ENCODE measurements at places on chromosomes 1 and 21.

DNA sequence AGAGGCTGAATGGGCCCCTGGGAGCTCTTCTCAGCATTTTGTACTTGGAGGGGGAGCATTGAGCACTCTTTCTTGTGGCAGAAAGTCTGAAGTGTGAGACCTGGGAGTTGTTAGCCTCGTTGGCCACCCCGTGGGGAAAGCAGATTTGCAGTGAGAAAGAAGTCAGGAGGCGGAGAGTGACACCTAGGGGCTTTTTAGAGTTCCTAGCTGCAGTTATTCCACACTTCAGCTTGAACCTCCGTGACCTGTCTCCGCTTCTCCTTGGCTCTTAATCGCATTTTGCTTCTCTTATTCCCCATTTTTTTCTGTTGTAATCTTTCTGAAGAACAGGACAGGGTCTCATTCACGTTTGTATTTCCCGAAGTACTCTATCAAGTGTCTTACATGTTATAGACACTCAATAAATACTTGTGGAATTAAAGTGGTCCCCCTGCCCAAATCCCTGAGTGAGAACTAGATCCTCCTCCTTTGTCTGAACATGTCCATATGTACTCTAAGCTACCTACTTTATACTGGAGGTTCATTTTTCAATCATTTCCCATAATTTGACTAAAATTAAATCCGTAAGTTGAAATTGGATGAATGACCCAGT, 14.5 kb upstream of the C1orf141 start:
- peak; percentile 28 for DNase-seq

DNA sequence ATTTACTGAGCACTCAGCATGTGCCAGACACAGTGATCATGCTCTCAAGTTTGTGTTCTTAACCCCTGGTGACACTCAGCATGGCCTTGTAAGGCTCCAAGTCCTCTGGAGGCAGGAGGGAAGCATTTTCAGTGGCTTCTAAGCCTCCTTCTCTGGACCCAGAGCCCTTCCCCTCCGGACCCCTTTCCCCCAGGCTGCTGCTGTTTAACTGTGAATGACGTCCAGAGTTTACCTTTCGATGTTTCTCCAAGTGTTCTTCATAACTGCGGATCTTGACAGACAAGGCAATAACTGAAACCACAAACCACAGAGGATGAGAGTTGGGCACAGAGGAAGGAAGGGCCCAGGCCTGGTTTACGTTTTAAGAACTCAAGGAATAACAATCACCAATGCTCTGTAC, 6.5 kb downstream of the MRPS15 start:
- DNase-seq: no peak

GRCh38 chr1:202589190-202589930, 120.9 kb downstream of the SYT2 start:
- DNase-seq: peak; percentile 59

DNA sequence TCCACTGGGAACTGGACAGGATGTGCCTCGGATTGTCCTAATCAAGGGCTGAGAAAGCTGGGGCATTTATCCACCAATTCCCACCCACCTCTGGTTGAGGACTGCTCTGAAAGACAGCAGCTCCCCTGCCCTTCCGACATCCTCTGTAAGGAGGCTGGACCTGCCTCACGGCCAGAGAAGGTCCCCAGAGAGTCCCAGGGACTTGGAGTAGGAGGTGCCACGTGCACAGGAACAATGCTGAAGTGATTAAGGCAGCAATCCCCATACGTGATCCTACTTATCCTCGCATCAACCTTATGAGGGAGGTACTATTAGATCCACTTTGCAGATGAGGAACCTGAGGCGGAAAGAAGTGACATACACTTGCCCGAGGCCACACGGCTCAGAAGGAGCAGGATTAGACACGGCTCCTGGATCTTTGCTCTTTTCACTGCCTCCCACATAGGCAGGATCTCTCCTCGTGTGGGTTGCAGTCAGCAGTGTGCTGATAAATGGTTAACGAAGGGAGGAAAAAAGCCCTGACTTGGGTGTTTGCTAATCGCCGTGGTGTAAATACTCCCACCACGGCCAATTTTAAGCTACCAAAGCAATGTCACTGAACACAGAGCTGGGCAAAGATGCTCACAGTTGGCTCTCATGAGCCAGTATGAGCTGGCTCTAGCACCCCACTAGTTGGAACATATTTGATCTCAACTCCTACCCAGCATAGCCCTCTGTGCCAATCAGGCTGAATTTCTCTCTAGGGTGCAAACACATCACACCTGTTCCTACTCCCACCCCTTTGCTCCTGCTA, 18.6 kb upstream of the LDLRAP1 start:
- DNase-seq: no peak

- no peak for DNase-seq
Observed at GRCh38 chr1:160540859-160541233, 17.8 kb upstream of the SLAMF6 start.

DNA sequence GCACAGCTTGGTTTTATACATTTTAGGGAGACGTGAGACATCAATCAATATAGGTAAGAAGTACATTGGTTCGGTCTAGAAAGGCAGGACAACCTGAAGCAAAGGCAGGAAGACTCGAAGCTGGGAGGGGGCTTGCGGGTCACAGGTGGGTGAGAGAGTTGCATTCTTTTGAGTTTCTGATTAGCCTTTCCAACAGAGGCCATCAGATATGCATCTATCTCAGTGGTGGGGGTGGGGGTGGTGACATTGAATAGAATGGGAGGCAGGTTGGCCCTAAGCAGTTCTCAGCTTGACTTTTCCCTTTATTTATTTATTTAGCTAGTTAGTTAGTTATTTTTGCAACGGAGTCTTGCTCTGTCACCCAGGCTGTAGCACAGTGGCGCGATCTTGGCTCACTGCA, 85.6 kb downstream of the WDR4 start:
- no peak for DNase-seq

- no peak for DNase-seq
Observed at GRCh38 chr1:121518726-121519041, 333.9 kb downstream of the SRGAP2C start.

DNA sequence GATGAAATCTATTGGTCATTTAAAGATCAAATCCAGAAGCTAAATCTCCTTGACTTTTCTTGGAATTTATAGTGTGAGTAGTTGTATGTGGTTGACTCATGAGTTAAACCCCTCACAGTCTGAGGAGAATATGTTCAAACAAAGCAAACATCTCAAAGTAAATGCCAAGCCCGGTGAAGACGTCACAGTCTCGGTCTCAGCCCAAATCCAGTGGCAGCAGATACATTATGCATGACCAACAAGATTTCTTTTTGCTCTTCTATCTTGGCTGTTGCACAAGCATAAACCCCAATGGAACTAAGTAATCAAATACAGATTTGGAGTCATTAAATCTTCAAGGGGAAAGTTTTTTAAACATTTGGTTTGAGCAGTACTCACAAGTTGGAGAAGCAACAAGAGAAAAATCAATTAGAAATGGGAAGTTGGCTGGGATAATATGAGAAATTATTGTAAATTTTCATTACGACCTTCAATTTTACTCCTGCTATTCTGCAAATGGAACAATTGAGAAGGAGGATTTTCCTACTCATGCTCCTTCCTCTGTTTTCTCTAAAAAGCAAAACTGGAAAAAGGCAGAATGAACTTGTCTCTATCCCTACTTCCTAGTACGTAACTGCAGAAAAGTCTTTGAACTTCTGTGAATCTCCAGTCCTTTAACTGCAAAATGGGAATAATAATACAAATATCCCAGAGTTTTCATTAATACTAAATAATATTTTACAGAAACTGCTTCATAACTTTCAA, 575.8 kb downstream of the NUF2 start:
- no peak for DNase-seq

- no peak for DNase-seq
Observed at GRCh38 chr1:229262239-229262638, 8.7 kb upstream of the RAB4A start.

DNA sequence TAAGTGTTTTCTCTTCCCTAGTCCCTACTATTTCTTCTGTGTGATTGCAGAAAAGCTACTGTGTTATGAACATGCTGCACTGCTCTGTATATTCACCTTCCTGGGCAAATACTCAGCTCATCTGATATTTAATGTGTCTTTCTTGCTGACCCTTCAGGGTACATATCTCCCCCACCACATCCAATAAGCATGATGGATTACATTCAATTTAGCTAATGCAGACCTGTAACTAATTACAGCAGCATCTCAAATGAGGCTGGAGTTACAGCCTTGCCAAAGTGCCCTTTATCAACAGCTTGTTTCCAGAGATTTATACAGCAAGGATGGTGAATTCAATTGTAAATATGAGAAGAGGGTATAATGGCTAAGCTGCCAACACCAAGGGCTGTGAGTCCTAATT, 144.0 kb downstream of the KCNH1 start:
- DNase-seq: no peak

GRCh38 chr1:3017440-3018050, 3.7 kb upstream of the ACTRT2 start:
- no peak for DNase-seq
